ENCODE measurements at places on chromosomes 11 and 22.

- DNase-seq, result no peak
Measured at GRCh38 chr11:74000307-74001133, 8.4 kb downstream of the UCP3 start.

GRCh38 chr11:88179141-88179540 lies 3.9 kb upstream of the RAB38 start:
- no peak for DNase-seq

DNA sequence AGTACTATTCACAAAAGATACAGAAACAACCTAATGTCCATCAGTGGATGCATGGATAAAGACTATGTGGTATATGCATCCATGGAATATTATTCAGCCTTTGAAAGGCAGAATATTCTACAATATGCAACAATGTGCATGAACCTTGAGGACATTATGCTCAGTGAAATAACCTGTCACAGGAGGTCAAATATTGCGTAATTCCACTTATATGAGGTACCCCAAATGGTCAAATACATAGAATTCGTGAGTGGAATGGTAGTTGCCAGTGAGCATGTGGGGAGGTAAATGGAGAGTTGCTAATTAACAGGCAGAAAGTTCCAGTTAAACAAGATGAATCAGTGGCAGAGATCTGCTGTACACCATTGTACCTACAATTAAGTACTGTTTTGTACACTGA lies 3.6 kb upstream of the SLC5A4 start:
- DNase-seq, result no peak

DNA sequence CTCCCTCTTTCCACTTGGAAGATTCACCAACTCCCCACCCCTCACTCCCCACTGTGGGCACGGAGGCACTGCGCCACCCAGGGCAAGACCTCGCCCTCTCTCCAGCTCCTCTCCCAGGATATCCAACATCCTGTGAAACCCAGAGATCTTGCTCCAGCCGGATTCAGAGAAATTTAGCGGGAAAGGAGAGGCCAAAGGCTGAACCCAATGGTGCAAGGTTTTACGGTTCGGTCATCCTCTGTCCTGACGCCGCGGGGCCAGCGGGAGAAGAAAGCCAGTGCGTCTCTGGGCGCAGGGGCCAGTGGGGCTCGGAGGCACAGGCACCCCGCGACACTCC lies 397 bp upstream of the CD44 start:
- peak; percentile 68 for DNase-seq

- DNase-seq, result no peak
Measured at GRCh38 chr22:47014636-47015345, 252.3 kb downstream of the TBC1D22A start.

DNA sequence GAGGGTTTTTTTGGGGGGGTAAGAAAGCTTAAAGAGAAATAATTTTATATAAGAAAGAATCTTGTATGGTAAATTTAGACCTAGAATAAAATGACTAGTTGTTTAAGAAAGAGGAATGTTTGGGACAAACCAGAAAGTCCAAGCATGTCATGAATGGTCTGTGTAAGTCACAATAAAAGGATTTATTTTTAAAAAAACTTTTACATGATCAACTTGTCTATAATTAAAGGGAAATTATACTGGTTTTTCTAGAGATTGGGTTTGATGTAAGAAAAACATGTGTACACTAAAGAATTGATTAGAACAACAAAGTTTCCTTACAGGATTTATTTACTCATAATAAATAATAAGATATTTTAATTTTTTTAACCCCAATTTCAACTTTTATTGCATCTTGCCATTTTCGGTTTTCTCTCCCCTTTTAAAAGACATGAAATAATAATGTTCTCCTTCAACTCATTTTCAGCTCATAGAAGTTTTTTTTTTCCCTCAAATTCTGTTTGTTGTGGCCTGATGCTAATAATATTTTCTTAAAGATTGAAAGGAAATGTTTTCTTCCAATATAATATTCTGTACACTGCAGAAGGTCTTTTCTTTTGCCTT lies 35.4 kb upstream of the INCENP start:
- peak; percentile 15 for DNase-seq

DNA sequence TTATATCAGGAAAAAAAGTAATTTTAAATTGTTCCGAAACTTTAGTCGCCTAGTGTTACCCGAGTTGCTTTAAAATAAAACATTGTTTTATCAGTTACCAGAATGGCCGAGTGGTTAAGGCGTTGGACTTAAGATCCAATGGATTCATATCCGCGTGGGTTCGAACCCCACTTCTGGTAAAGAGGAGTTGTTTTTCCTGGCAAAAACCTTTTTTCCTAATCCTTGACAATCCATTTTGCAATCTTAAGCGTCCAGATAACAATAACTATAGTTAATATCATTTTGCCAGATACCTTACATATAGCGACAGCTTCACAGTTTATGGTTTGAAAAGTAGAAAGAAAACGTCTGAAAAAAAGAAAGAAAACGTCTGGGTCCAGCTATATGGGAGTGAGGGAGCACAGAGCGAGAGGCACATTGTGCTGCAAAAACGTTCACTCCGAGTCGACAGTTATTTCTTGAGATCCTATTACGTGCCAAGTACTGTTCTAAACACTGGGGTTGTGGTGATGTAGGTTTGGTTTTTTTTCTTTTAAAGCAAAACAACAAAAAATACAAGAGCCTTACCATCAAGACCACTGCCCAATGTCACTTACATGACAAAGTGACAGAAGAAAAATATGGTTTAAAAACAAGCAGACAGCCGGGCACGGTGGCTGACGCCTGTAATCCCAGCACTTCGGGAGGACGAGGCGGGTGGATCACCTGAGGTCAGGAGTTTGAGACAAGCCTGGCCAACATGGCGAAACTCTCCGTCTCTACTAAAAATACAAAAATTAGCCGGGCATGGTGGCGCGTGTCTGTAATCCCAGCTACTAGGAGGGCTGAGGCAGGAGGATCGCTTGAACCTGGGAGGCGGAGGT lies 40.6 kb downstream of the OR4D9 start:
- DNase-seq, result peak; percentile 76

DNA sequence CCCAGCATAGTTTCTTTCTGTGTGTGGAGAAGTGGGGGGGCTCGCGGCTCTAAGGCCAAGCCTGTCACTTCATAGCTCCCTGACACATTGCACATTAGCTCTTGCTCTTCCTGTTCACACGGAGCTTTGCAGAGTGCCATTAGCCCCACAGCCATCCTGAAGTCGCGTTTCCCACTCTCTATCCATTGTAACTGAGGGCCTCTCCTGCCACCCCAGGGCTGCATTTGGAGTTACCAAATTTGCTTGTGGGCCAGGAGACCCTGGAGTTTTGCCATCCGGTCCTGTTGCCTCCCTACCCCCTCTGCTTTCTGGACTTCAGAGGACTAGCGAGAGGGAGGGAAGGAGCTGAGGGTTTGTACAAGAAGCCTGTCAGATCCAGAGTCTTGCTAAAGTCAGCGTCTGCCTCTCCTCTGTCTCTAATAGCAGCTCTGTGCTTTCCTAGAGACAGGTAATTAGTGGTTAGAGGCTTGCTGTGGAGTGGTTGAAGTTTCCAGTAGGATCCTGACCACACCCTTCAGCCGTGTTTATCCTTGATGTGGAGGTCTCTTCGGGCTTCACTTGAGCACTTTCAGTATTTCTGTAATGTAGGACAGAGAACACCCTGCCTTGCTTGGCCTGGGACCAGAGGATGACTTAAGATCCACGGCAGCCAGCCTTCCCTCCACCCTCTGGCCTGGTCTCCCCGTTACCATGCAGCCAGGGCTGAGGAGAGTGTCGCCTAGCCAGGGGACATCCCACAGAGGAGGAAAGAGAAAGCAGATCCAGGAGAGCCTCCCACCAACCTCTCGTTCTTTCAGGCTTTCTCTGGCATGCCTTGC lies 14.1 kb downstream of the DCPS start:
- no peak for DNase-seq

DNA sequence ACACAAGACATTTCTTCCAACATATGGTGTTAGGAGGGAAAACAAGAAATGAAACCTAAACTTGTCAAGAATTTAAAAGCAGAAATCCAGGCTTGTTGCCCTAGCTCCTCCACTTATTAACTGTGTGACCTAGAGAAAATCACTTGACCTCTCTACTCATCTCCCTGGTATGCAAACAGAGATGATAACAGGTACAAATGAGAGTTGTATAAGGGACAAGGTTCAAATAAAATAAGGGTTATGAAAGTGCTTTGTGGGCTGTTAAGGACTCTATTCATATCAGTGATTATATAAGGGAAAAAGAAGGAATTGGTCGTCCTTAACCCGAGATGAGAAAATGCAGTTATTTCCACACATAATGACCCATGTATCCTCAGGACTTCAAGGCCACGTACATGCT lies 372.7 kb upstream of the TENM4 start:
- no peak for DNase-seq

DNA sequence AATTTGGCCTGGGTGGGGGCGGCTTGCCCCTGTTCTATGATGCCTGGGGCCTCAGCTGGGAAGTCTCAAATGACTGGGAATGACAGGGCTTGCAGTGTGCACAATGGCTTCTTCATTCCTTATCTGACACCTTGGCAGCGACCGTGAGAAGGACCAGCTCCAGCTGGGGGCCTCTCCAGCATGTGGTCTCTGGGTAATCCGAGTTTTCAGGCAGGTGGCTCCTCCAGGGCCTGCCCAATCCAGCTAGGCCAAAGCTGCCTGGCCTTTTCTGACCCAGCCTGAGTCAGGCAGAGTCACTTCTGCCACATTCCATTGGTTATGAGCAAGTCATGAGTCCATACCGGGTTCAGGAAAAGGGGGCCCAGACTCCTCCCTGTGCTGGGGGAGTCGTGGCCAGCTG lies 646.0 kb downstream of the OPCML start:
- DNase-seq, result no peak

DNA sequence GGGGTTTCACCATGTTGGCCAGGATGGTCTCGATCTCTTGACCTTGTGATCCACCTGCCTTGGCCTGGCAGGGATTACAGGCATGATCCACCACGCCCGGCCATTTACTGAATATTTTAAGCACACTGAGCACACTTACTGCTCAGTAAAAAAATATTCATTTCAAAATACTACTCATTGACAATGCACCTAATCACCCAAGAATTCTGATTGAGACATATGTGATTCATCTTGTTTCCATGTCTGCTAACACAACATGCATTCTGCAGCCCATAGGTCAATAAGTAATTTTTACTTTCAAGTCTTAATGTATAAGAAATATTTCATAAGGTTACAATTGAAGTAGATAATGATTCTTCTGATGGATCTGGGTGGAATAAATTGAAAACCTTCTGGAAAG lies 4.2 kb upstream of the OR52J3 start:
- no peak for DNase-seq

- DNase-seq, result no peak
Measured at GRCh38 chr22:25680051-25680450, 61.9 kb upstream of the MYO18B start.

DNA sequence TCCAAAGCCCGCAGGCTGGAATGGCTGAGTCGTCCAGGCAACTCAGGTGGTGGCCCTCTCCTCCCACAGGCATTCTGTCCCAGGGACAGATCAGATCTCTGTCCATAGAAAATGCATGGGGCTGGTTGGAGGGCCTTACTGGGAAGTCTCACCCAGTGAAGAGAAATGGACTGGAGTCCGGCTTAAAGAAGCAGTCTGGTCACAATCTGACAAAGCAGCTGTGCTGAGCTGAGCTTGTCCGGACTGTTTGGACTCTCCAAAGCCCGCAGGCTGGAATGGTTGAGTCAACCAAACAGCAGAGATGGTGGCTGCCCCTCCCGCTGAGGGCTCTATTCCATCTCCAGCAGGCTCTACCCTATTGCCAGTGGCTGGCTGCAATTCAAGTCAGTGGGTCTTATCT lies 14.4 kb upstream of the DEPDC7 start:
- DNase-seq, result no peak

GRCh38 chr11:116928102-116928777 lies 90.8 kb upstream of the APOA1 start:
- no peak for DNase-seq

GRCh38 chr11:66363805-66364535 lies 7.6 kb downstream of the SLC29A2 start:
- DNase-seq, result peak; percentile 45

Data from ACHN (cell line).